ENCODE measurements at places on chromosomes 12 and 14.

- peak; percentile 17 for DNase-seq
- H3K27ac ChIP-seq = no peak overlapping the region
- H3K4me1 ChIP-seq = no peaks in the 10 kb centered on the region
- no peak overlapping the region for H3K4me3 ChIP-seq
- no peaks in the 10 kb centered on the region for H3K36me3 ChIP-seq
- no peaks in the 10 kb centered on the region for H3K27me3 ChIP-seq
Observed at GRCh38 chr14:70152704-70153103, 36.0 kb downstream of the SLC8A3 start.

- peak; percentile 31 for DNase-seq
- H3K27ac ChIP-seq = no peak overlapping the region
- no peaks in the 10 kb centered on the region for H3K27me3 ChIP-seq
- no peak overlapping the region for H3K4me3 ChIP-seq
- H3K4me1 ChIP-seq = no peaks in the 10 kb centered on the region
Observed at GRCh38 chr14:84825481-84826251, 704.3 kb upstream of the FLRT2 start.

DNA sequence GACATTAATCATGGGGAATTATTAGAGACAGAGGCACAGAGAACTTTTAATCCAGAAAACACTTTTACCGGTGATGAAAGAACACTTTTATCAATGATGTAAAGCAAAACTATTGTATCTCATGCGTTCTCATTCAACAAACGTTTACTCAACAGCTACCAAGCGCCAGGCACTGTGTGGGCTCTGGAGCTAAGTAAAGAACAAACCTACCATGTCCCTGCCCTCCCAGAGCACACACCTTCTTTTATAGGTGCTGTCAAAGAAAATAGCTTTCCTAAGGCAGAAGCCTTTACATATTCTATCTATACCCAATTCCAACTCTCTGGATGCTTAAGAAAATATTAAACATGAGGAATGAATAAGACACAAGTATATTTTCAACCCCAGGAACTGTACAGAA is 91.1 kb downstream of the FOXN3 start:
- H3K4me3 ChIP-seq = no peak overlapping the region
- H3K27me3 ChIP-seq = no peaks in the 10 kb centered on the region
- H3K36me3 ChIP-seq = no peaks in the 10 kb centered on the region
- no peaks in the 10 kb centered on the region for H3K4me1 ChIP-seq
- H3K27ac ChIP-seq = no peak overlapping the region

DNA sequence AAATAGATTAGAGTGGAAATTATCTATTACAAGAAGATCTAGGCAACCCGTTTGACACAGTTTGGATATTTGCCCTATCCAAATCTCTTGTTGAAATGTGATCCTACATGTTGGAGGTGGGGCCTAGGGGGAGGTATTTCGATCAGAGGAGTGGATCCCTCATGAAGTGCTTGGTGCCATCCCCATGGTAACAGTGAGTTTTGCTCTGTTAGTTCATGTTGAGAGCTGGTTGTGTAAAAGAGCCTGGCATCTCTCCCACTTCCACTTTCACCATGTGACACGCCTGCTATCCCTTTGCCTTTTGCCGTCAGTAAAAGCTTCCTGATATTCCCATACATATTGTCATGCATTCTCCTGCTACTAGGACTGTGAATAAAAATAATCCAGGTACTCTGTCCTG is 66.4 kb upstream of the FLRT2 start:
- no peak overlapping the region for H3K4me3 ChIP-seq
- H3K36me3 ChIP-seq = no peaks in the 10 kb centered on the region
- no peaks in the 10 kb centered on the region for H3K4me1 ChIP-seq
- no peaks in the 10 kb centered on the region for H3K27me3 ChIP-seq

DNA sequence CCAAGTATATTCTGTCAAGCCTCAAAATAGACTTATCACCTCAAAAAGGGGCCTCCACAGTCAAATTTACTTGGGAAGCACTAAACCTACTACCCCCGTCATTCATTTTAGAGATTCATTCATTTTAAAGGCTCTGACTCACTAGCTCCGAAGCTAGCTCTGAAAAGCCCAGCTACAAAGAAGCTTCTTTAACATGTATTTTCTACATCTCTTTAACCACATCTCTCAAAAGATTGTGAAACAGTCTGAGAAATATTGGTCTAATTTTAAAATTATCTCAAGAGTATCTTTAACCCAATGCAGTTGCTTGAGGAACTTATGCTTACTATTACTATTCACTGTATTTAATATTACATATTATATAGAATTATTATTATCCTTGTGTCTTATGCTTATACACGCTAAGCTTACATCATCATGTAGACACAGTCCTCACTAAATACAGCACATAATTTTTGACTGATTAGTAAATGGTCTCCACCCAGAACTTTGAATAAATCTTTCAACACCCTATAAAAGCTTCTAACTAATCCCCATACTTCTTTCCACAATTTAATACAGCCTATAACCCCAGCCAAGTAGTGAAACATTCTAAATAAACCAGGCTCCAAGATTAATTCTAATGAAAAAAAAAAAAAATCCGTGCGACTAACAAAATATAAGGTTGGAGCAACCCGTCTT is 7.8 kb downstream of the NT5DC3 start:
- no peak overlapping the region for H3K27ac ChIP-seq
- DNase-seq = no peak
- no peaks in the 10 kb centered on the region for H3K36me3 ChIP-seq
- H3K27me3 ChIP-seq = no peaks in the 10 kb centered on the region
- no peak overlapping the region for H3K4me3 ChIP-seq

DNA sequence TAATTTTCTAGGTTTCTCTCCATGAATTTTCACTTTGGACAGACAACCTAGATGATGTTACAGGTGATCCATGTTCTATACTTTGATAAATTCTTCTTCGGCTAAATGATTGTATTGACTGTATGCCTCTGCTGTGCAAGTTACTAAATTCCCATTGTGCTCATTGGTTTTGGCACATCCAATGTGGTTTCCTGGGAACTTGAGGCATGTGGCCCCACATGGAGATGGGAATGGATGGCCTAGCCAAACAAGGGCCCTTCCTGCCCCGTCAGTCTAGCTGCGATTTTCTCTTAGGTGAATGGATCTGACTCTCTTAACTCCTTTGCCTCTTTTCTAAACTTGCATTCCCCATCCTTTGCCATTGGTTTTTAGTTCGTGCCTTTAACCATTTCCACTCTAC is 186.2 kb downstream of the PELI2 start:
- H3K36me3 ChIP-seq = no peaks in the 10 kb centered on the region
- H3K4me3 ChIP-seq = no peak overlapping the region
- DNase-seq = no peak
- H3K4me1 ChIP-seq = no peaks in the 10 kb centered on the region

DNA sequence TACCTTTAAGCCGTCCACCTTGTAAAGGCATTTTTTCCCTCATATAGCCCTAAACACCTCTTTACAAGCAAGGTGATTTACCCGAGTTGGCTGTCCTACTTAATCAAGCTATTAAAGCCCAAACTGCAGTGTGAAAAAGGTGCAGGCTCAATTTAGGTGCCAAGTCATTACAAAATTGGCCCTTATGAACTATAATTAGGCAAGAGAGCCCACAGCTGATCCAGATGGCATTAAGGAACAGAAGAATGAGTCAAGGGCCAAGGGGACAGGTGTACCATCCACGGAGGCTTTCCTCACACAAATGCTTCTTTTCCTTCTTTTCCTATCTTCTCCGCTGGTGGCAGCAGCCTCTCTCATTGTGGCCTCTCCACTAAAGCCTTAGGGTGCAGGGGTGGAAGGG is 90.5 kb downstream of the TTC8 start:
- H3K4me3 ChIP-seq = no peak overlapping the region
- DNase-seq = no peak
- H3K36me3 ChIP-seq = no peaks in the 10 kb centered on the region
- H3K27me3 ChIP-seq = no peaks in the 10 kb centered on the region

GRCh38 chr14:91365552-91365951 is 52.1 kb downstream of the CCDC88C start:
- H3K36me3 ChIP-seq = no peaks in the 10 kb centered on the region
- H3K27ac ChIP-seq = no peak overlapping the region
- H3K27me3 ChIP-seq = no peaks in the 10 kb centered on the region
- H3K4me1 ChIP-seq = peaks cover 4% of the 10 kb centered on the region

- H3K4me1 ChIP-seq = peaks cover 27% of the 10 kb centered on the region
- H3K27ac ChIP-seq = no peak overlapping the region
- H3K36me3 ChIP-seq = no peaks in the 10 kb centered on the region
- no peak overlapping the region for H3K4me3 ChIP-seq
- DNase-seq = no peak
Observed at GRCh38 chr12:106107566-106107965, 31.2 kb downstream of the NUAK1 start.

DNA sequence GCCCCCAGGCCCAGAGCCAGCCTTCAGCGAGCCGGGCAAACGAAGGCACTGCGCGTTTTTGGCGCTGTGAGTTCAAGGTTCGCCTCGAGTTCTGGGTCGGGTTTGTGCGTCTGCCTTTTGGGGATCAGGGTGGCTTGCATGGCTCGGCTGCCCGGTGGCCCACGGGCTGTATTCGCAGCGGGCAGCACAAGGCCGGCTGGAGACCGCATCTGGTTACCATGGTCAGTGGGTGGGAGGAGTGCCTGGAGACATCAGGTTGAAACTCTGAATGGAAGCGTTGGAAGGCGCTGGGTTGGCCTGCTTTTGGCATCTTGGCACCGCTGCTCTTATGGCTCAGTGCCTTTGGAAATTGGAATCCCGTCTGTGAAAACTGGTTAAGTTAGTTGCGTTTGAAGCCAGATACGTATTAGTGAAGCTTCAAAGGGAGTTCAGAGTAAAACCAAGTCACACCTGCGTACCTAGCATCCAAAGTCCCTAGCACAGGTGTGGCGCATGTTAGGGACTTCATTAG is 50.9 kb downstream of the SNAPC1 start:
- DNase-seq = peak; percentile 6
- no peak overlapping the region for H3K27ac ChIP-seq
- H3K27me3 ChIP-seq = peaks cover 11% of the 10 kb centered on the region
- peak overlapping the region; percentile 39 for H3K4me3 ChIP-seq

- no peak for DNase-seq
- no peak overlapping the region for H3K27ac ChIP-seq
- no peak overlapping the region for H3K4me3 ChIP-seq
- no peaks in the 10 kb centered on the region for H3K27me3 ChIP-seq
- no peaks in the 10 kb centered on the region for H3K36me3 ChIP-seq
Observed at GRCh38 chr12:99413751-99414150, 233.8 kb upstream of the GARIN6 start.

GRCh38 chr14:72948481-72949138 is 22.3 kb downstream of the DCAF4 start:
- no peaks in the 10 kb centered on the region for H3K27me3 ChIP-seq
- H3K4me3 ChIP-seq = no peak overlapping the region
- no peak overlapping the region for H3K27ac ChIP-seq
- peaks cover 2% of the 10 kb centered on the region for H3K36me3 ChIP-seq

GRCh38 chr12:111102102-111102739 is 181.8 kb upstream of the MYL2 start:
- DNase-seq = no peak
- no peak overlapping the region for H3K27ac ChIP-seq
- no peaks in the 10 kb centered on the region for H3K36me3 ChIP-seq
- H3K4me1 ChIP-seq = no peaks in the 10 kb centered on the region
- H3K4me3 ChIP-seq = no peak overlapping the region
- H3K27me3 ChIP-seq = no peaks in the 10 kb centered on the region

DNA sequence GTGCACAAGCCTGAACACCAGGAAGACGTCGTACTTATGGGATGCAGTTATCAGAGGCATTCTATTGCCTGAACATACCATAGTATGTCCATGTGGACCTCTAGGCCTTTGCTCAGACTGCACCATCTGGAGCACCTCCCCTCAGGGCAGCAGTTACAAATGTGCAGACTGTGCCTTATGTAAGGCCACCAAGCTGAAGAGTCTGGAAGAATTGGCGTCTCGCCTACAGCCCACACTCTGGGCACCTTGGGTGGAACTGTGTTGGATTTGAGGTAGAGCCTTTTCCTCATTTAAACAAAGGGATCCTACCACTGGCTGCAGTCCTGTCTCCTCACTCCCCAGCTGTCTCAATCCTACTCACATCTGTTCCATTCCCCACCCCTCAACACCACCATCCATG is 204.3 kb upstream of the FRMD6 start:
- no peak for DNase-seq
- H3K4me3 ChIP-seq = no peak overlapping the region
- H3K4me1 ChIP-seq = peaks cover 3% of the 10 kb centered on the region
- H3K27ac ChIP-seq = no peak overlapping the region
- no peaks in the 10 kb centered on the region for H3K36me3 ChIP-seq
- no peaks in the 10 kb centered on the region for H3K27me3 ChIP-seq

DNA sequence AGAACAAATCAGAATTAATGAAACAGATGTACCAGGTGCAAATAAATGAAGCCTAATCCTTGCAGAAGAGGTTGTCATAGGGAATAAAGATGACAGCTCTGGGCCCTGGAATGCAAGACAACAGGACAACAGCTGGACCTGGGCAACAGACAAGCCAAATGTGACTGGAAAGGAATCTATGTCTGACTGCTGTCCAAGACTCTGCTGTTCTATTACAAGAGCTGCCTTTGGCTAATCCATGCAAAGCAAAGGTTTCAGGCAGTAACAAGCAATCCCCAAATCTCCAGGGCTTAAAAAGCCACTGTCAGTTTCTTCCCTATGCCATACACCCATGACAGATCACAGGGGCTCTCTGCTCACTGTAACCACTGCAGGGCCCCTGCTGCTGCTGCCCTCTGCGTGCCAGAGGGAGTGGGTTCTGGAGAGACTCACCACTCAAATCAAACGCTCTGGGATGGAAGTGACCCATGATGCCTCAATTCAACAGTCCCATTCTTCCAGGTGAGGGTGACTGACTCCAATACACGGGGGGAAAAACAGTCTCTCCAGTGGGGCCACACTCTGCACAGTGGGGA is 218.9 kb upstream of the SFSWAP start:
- H3K4me1 ChIP-seq = no peaks in the 10 kb centered on the region
- H3K27ac ChIP-seq = no peak overlapping the region
- H3K36me3 ChIP-seq = no peaks in the 10 kb centered on the region
- DNase-seq = no peak
- no peak overlapping the region for H3K4me3 ChIP-seq
- H3K27me3 ChIP-seq = no peaks in the 10 kb centered on the region

DNA sequence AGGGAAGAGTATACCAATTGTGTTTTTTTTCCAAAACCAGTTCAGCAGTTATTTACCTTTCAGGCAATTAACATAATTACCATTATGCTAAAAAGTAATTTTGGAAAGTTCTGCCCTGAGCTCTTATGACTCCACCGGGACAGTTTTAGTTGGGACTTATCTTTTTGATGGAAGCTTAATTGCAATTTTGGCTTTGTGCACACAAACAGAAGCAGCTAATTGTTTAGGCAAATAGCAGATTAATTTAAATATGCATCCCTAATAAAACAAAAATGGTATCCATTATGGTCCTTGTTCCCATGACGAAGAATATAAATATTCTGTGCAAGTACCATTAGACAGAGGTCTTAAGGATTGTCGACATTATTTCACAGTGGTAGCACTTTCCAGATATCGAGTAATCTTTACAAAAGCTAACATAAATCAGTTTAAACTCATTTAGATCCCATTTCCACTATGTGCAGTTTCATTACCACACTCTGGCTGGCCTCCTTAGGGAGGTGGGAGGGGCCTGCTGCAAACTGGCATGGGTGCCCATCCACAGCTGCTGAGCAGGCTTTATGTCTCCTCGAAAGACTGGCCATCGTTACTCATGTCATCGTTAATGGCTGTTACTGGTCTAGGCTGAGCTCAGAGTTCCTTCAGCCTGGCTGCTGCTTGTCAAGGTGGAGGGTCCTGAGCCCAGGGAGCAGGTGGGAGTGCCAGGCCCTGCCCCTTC is 68.2 kb downstream of the FBXW8 start:
- no peaks in the 10 kb centered on the region for H3K4me1 ChIP-seq
- no peaks in the 10 kb centered on the region for H3K36me3 ChIP-seq
- no peak overlapping the region for H3K4me3 ChIP-seq

Measured in mesendoderm (in vitro differentiated cells).